Tibial artery (tissue), 4 donors: ENCODE measurements at places on chromosomes 7 and 10.

DNA sequence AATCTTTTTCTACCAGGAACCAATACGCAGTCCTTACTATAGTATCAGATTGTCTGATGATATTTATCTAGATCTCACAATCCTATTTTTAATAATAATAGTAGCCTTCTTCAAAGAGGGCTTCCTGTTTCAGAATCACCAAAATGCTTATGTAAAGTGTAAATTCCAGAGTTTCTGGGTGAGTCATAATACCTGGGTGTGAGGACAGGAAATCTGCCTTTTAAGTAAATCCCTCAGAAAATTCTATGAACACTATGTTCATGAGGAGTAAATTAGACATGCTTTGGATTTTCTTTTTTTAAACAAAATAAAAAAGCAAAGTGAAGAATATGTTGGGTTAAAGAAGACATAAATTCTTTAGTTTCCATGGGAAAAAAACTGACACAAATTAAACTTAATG lies 20.5 kb downstream of the DKK1 start:
- H3K36me3 ChIP-seq = no peaks in the 10 kb centered on the region
- no peaks in the 10 kb centered on the region for H3K4me1 ChIP-seq
- no peak for DNase-seq
- no peak overlapping the region for H3K4me3 ChIP-seq
- H3K27ac ChIP-seq = no peak overlapping the region

DNA sequence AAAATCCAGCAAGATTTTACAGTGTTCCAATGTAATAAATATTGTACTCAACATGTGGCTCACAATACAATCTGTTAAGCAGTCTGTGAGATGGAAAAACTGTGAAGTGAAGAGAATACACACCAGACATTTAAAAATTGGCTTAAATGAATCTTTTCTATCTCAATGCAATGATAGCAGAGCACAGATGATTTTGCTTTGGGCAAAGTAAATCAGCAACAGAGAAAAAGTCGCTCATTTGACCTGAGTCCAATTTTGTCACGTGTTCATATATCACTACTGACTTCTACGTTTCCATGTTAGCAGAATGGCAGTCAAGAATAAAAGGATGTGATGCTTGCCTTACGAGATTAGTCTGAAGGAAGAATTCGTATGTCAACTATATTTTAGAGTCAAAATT lies 506.7 kb downstream of the POM121L12 start:
- no peak overlapping the region for H3K4me3 ChIP-seq
- H3K27me3 ChIP-seq = no peaks in the 10 kb centered on the region
- DNase-seq = no peak
- no peak overlapping the region for H3K27ac ChIP-seq

DNA sequence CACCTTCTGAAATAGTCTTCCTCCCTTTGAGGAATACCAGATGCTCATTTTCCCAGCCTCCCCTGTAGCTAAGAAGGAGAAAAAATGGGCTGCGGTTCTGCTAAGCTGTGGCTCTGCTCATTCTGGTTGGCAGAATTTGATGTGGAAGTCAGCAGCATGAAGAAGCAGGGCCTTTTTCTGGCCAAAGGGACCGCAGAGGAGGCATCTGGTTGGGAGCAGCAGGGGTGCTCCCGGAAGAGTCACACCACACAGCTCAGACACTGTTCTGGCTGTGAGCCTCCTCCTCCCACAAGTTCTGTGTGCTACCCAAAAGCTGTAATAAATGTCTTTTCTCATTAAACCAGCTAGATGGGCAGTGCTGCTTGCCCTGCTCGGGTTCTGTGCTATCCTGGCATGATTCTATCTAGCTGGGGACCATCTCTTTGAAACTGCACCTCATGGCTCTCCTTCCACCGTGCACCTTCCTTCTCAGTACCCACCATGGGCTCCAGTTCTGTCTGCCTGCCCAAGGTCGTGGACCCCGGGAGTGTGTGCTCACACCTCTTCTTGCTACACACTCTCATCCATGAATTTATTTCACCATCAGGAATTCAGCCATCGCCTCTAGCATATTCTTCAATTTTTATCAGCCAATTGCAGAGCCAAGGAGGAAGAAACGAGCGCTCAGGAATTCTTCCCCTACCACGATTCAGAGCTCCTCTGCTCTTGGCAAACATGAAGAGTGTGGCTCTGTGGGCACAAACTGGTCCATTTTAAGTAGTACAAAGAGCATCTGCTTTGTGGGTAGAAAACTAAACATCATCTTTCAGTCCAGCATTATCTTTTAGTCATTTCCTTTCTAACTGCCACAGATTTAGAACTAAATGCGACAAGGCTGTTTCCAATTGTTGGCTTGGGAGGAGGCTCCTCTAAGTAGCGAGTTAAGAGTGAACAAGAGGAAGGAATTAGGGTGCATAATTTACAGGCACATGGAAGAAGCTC lies 76.9 kb downstream of the FAM171A1 start:
- DNase-seq = no peak
- H3K27ac ChIP-seq = no peak overlapping the region
- H3K4me1 ChIP-seq = no peaks in the 10 kb centered on the region
- H3K27me3 ChIP-seq = no peaks in the 10 kb centered on the region

- no peaks in the 10 kb centered on the region for H3K27me3 ChIP-seq
- no peaks in the 10 kb centered on the region for H3K4me1 ChIP-seq
- no peaks in the 10 kb centered on the region for H3K36me3 ChIP-seq
- no peak overlapping the region for H3K27ac ChIP-seq
These were observed 36.9 kb upstream of the STARD3NL start for GRCh38 chr7:38141187-38141586.

DNA sequence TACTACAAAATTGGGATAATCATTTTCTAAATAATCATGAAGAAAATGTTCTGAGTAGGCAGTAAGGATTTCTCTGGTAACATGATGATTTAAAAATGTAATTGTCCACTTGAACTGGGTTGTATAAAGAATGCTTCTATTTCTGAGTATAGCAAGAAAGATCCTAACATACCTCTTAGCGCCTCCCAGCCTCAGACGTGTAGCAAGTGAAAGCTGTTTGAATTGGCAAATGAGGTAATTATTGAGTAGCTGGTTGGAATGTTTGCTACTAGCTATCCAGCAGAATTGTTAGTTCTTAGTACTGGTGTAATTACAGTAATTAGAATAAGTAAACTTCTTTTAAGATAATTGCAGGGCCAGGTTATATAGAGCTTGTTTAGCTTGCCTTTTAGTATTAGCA lies 47.9 kb downstream of the SEPTIN7 start:
- H3K4me3 ChIP-seq = no peak overlapping the region
- H3K36me3 ChIP-seq = peaks cover 11% of the 10 kb centered on the region
- DNase-seq = no peak
- H3K27me3 ChIP-seq = no peaks in the 10 kb centered on the region

DNA sequence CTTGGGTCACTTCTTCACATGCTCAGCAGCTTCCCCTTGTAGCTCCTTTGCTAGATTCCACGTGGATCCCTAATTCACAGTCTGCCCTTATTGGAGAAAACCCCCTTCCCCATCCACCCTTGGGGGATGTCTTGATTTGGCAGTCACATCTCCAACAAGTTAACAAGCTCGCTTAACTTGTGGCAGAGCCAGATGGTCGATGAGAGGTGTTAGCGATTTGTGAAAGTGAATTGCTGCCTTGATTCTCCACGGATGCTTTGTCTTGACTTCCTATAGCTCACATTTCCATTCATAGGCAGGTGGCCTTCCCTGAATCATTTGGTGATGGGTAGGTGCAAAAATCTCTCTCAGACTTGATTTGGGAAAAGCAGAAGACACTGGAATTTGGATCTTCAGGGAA lies 387.9 kb downstream of the TCERG1L start:
- no peak overlapping the region for H3K4me3 ChIP-seq
- H3K36me3 ChIP-seq = no peaks in the 10 kb centered on the region
- no peaks in the 10 kb centered on the region for H3K27me3 ChIP-seq
- H3K27ac ChIP-seq = no peak overlapping the region
- no peak for DNase-seq
- no peaks in the 10 kb centered on the region for H3K4me1 ChIP-seq

- no peak overlapping the region for H3K4me3 ChIP-seq
- no peaks in the 10 kb centered on the region for H3K27me3 ChIP-seq
- peaks cover 53% of the 10 kb centered on the region for H3K4me1 ChIP-seq
- H3K36me3 ChIP-seq = no peaks in the 10 kb centered on the region
- peak overlapping the region; percentile 66 for H3K27ac ChIP-seq
These were observed 400.9 kb downstream of the KCNMA1 start for GRCh38 chr10:77236700-77237099.

DNA sequence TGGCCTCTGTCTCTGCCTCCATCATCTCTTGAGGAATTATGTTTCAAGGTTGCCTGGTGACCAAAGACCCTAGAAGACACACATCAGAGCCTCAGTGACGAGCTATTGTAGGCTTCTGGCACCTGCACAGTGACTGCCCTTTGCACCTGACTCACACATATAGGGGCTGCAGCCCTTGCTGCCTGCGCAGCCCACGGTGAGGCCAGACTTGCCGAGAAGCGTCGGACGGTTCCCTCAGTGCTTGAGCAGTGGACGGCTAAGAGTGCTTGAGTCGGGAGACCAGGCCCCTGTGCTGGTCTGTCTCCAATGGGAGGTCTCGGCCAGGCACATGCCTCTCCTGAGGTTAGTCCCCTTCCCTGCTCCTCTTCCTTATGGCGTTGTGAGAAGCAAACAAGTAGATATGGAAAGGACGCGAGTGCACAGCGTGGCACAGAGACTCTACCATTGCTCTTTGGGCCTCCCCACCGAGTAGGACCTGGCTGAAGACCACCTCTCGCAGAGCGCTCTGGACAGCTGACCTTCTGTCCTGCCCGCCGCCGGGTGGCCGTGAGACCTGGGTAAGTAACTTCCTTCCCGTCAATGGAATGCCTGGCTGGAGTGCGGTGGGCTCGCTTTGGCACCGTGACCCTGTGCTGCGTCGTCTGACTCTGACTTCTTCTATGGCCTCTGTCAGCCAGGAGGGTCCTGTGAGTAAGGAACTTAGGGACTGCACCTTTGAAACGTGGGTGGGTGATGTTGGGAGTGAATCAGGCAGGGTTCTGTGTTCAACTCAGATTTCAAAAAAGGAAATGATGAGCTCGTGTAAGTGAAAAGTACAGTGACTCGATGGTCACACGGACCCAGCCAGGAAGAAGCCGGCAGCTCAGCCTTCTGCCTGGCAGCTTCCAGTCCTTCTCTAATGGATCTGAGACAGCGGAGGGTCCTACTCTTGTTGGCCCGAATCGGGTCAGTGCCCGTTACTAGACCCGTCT lies 33.7 kb downstream of the ZNF775 start:
- H3K4me1 ChIP-seq = no peaks in the 10 kb centered on the region
- no peak overlapping the region for H3K27ac ChIP-seq
- H3K27me3 ChIP-seq = no peaks in the 10 kb centered on the region
- no peaks in the 10 kb centered on the region for H3K36me3 ChIP-seq

DNA sequence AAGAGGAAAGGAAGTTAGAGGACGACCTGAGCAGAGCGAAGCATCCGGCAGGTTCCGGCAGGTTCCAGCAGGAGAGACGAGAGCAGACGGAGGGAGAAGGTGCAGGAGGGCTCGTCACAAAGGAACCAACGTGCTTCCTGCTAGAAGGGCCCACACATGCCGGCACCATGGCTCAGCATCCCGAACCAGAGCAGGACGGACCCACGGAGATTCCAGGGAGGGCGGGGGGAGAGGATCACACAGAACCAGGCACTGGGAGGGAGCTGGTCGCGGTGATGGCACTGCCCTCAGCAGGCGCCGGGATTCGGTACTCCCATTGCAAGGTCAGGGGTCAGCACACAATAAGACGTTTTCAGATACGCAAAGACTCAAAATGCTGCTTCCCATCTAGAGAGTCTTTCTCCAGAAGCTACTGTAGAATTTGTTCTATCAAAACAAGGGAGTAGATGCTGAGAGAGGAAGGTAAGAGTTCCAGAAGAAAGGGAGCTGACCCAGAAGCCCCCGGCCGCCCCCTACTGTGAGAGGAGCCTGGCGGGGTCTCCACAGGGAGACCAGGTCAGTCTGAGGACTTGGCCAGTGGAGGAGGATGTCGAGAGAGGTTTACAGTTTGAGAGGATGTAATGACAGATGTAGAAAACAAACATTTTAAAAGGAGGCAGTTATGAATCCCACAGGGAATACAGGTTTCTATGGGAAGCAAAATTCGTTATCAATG lies 23.6 kb upstream of the PWWP2B start:
- no peaks in the 10 kb centered on the region for H3K27me3 ChIP-seq
- DNase-seq = peak; percentile 3
- H3K4me3 ChIP-seq = no peak overlapping the region
- H3K27ac ChIP-seq = no peak overlapping the region
- no peaks in the 10 kb centered on the region for H3K4me1 ChIP-seq

DNA sequence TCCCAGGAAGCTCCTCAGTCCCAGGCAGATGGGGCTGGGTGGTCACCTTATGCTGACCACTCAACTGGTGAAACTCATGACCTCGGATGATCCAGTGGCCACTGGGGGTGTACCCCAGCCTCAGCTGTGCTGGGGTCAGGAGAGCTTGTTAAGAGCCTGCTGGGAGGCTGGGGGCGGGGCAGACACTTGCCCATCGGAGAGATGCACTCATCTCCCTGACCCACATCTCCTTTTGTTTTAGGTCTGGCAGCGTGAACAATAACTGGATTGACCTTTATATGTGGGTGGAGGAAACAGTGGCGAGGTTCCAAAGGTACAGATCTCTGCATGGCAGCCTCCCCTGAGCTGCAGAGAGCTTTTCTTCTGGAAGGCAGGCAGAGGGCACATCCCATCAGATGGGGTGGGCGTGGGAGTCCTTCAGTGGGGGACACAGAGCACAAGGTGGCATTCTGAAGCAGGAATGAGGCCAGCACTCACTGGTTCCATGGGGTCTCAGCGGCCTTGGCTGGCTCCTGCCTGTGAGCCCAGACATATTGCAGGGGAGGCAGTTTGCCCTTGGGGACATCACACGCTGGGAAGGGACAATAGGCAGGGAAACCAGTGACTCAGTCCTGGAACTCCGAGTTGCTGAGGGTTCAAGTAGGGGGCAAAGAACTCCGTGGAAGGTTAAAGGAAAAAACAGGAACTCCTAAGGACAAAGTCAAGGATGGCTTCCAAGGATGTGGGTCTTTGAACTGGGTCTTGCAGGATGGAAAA lies 5.2 kb downstream of the ANTXRL start:
- no peaks in the 10 kb centered on the region for H3K4me1 ChIP-seq
- peak; percentile 52 for DNase-seq
- no peak overlapping the region for H3K27ac ChIP-seq
- H3K4me3 ChIP-seq = no peak overlapping the region

GRCh38 chr10:84562592-84562991 lies 234.2 kb downstream of the CCSER2 start:
- no peaks in the 10 kb centered on the region for H3K36me3 ChIP-seq
- DNase-seq = no peak
- H3K4me1 ChIP-seq = no peaks in the 10 kb centered on the region
- no peak overlapping the region for H3K27ac ChIP-seq

GRCh38 chr7:99791667-99792369 lies 7.8 kb upstream of the CYP3A4 start:
- H3K36me3 ChIP-seq = no peaks in the 10 kb centered on the region
- H3K27me3 ChIP-seq = no peaks in the 10 kb centered on the region
- H3K27ac ChIP-seq = no peak overlapping the region
- no peak overlapping the region for H3K4me3 ChIP-seq
- no peaks in the 10 kb centered on the region for H3K4me1 ChIP-seq

DNA sequence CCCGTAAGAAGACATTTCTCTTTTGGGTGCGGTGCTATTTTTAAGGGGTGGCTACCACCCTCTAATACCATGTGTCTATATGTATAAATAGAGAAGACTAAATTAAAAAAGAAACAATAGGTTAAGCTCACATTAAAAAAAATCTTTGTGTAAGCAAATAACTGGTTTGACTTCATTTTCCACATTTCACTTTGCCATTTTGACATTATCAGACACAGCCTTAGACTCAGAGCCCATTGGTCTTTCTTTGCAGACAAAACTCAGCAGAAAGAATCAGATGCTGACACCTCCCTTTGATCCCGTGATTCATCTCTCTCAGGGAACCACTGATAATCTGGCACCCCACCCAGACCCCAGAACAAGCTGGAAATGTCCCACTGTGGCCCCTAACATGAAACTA lies 74.5 kb downstream of the EMX2 start:
- no peaks in the 10 kb centered on the region for H3K36me3 ChIP-seq
- H3K4me3 ChIP-seq = no peak overlapping the region
- H3K4me1 ChIP-seq = no peaks in the 10 kb centered on the region
- no peaks in the 10 kb centered on the region for H3K27me3 ChIP-seq
- no peak overlapping the region for H3K27ac ChIP-seq
